Activated CD4-positive, alpha-beta T cell treated with anti-CD3 and anti-CD28 coated beads, Interleukin-2, Interleukin-6, amounts not matched to agents 100 ng/mL and 50 ng/mL, durations not matched to agents 16 hours and 8 hours (primary cell): ENCODE measurements at places on chromosomes 7 and 10.

DNA sequence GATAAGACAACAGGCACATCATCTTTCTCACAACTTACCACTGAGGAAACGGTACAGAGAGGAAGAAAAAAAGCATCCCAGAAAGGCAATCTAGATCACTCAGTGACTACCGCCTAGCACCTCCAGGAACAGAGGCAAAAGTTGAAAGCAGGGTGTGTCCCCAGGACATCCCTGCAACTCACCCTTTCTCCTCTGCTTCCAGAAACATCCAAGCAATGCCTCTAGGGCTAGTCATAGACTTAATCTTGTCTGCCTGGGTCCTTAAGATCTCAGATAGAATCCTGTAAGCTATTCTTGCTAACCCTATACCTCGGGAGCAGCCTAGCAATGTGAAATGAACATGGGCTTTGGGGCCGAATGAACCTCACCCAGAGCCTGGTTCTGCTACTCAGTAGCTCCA is 18.8 kb upstream of the PDCD4 start:
- DNase-seq, result no peak

DNA sequence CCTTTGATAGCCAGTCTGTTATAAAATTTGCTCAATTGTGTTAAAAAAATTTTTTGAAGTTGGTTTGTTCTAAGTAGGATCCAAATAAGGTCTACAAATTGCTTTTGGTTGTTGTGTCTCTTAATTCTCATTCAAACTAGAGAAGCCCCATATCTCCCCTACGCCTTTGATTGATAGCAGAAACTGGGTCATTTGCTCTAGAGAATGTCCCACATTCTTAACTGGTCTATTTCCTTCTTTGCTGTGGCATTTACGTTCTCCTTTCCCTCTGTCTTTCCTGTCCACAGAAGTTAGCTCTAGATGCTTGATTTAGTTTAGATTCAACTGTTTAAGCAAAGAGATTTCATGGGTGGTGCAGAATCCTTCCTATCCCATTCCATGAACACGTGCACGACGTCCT is 174.6 kb upstream of the SVIL start:
- no peak for DNase-seq

DNA sequence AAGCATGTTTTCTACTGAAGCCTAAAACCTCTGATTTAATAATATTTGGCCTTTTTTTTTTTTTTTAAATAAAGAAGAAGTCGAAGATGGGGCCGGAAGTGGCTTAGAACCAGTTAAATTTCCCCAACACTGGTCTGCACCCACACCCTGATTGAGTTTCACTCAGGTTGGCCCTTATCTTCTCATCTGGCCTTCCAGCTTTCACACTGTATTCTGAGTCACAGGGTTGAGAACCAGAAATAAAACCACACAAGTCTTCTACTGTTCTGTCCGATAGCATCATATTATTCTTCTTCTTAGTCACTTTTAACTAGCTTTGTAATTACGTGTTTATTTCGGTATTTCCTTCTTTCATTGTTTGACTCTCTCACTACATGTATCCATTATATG is 9.9 kb downstream of the ZNF365 start:
- DNase-seq, result peak; percentile 87

- DNase-seq, result no peak
These were observed 8.0 kb upstream of the SERPINE1 start for GRCh38 chr7:101118856-101119255.

DNA sequence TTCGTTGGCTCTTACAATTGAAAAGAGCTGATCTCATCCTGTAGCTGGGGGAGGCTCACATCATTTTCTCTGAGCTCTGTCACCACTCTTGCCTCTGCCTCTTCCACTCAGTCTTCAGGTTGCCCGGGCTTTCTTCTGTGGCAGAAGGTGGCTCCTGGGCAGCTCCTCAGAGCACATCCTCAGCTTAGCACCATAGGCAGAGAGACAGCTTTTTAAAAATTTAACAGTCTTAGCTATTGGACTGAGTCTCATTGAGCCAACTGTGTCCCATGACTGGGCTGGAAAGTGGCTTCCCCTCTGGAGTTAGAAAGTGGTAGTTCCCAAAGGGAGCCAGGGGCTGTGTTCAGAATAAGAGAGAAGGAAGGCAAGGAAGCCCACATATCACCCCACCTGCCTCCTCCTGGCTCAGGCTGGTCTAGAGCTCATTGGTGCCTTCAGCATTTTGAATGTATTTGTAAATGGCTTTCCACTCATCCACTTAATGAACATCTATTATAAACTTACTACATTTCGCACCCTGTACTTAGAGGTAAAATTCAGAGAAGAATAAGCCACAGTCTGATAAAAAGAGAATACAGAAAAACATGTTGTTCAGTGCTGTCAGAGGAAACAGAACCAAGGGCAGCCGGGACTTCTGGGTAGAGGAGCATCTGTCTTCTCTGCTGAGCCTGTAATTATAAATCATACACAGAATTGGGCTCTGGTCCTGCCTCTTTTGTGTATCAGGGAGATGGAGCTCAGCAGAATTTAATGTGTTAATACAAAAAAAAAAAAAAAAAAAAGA is 119.3 kb downstream of the WDFY4 start:
- no peak for DNase-seq

GRCh38 chr7:139645572-139646523 is 122.4 kb downstream of the CLEC2L start:
- DNase-seq, result peak; percentile 88

DNA sequence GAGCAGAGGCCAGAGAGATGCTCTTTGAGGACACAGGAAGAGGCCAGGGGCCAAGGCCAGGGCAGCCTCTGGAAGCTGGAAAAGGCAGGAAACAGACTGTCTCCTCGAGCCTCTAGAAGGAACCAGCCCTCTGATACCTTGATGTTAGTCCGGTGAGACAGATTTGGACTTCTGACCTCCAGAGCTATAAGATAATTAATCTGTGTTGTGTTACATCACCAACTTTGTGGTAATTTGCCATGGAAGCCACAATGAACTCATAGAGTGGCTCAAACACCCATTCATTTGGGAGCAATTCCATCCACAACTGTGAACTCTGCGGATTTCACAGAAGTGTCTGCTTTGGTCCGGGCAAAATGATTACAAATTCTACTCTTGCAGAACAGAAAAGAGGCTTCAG is 48.7 kb downstream of the OAT start:
- DNase-seq, result no peak

- no peak for DNase-seq
These were observed 101.1 kb downstream of the MAGI2 start for GRCh38 chr7:79352323-79352722.

DNA sequence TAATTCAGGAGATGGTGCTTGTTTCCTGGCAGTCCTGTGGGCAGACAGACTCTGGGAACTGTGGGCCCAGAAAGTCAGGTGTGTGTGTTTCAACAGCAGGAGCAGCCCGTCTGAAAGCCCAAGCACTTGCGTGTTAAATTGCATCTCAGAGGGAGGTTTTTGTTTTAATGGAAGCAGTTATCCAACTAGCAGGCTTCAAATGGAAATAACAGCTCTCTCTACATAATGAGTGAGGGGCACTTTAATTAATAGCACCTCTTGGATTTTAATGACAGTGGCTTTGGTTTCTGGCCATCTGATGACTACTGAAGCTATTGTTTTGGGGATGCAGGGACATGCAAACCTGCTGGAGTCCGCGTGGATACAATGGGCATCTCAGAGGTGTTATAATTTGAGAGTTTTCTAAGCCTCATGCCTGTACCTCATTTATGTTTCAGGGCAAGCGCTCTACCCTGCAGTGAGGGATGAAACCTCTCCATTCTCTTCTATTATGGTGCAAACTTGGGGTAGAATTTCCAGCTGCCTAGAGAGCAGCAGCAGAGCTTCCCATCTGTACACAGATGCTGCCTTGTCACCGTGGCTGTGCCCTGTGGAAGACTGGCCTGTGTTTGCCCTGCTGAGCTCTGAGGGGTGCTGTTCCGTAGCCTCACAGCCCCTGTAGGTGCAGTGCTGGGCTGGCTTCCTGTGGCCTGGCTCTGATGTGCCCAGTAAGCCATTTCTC is 206.6 kb upstream of the GPR26 start:
- no peak for DNase-seq

- no peak for DNase-seq
These were observed 44.2 kb upstream of the C10orf71 start for GRCh38 chr10:49254556-49255318.

GRCh38 chr7:97043281-97043680 is 18.6 kb upstream of the DLX5 start:
- no peak for DNase-seq
